ENCODE measurements at places on chromosomes 16 and 17. TPM values are rescaled to one million over a fixed set of nuclear protein-coding genes. Genes with fewer than 3 reads are reported as not detected.

Gene SDR42E2
- total RNA-seq, result not detected

Gene ARHGAP44
- 2.9 TPM for total RNA-seq

Gene FBXO39
- total RNA-seq, result 0.59 TPM

- no peak overlapping the region for H3K27ac ChIP-seq
- H3K36me3 ChIP-seq, result no peaks in the 10 kb centered on the region
- peaks cover 14% of the 10 kb centered on the region for H3K4me1 ChIP-seq
- no peak overlapping the region for H3K4me3 ChIP-seq
These were observed 62.2 kb downstream of the PITPNC1 start for GRCh38 chr17:67439269-67439668.

GRCh38 chr17:36934144-36934691 is 3.1 kb upstream of the LHX1 start:
- peaks cover 99% of the 10 kb centered on the region for H3K27me3 ChIP-seq
- H3K36me3 ChIP-seq, result no peaks in the 10 kb centered on the region
- H3K27ac ChIP-seq, result no peak overlapping the region
- no peak overlapping the region for H3K4me3 ChIP-seq
- DNase-seq, result peak; percentile 76

All from osteoblast (primary cell).